ENCODE measurements at places on chromosomes 3 and 15.
A peak's percentile ranks its signal among the peaks of the same experiment; 100 is the strongest.

GRCh38 chr3:149575213-149575960 is 82.4 kb downstream of the WWTR1 start:
- peak; percentile 21 for DNase-seq

- no peak for DNase-seq
Measured at GRCh38 chr15:41792000-41792637, 17.8 kb downstream of the MAPKBP1 start.

DNA sequence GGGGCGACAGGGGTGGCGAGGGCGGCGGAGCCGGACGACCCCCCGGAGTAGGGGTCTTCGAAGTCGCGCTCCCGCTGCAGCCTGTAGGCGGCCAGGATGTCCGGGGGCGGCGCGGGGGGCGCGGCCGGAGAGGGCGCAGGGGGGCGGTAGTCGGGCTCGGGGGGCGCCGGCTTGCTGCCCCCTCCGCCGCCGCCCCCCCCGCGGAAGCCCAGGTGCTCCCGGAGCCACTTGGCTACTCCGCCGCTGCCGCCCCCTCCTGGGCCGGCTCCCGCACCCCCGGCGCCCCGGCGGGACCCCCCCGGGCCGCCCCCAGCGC is 230 bp downstream of the SHF start:
- no peak for DNase-seq

- no peak for DNase-seq
Measured at GRCh38 chr3:97510795-97511194, 253.8 kb upstream of the ARL6 start.

GRCh38 chr3:171777596-171777995 is 32.7 kb downstream of the PLD1 start:
- no peak for DNase-seq

- no peak for DNase-seq
Measured at GRCh38 chr3:2268779-2269178, 170.1 kb downstream of the CNTN4 start.

DNA sequence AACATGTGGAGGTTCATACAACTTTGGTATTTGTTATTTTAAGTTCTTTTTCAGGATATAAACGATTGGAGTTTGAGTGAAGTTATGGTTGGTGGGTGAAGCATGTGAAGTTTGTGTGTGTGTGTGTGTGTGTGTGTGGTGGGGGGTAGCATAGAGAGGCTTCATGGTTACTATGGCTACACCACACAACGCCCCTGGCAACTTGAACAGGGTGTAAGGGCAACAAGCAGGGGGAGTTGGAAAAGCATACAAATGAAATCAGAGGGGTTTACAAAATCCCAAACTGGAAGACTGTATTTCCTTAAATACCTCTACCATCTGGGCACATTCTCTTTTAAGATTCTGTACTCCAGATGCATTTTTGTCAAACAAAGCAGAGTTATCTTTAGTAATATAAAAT is 207.5 kb downstream of the SV2B start:
- DNase-seq = no peak

GRCh38 chr3:171122240-171122639 is 95.7 kb upstream of the SLC2A2 start:
- no peak for DNase-seq

DNA sequence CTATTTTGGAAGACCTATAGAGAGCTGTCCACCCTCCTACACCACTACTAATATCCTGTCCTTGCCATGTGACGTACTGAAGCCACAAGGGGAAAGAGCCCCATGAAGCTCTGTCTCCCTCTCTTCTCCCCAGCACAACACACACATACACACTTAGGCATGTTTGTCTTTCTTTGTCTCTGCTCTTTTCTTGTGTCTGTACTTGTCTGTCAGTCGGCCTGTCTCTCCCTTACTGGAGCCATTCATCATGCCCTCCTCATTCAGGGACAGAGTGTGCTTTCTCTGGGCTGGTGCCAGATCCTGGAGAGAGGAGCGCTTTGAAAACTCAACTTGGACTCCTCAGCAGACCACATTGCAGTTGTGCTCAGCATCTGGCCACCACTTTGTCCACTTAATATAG is 47.6 kb downstream of the PSMD6 start:
- DNase-seq = no peak

GRCh38 chr3:134897391-134898141 is 102.5 kb downstream of the EPHB1 start:
- DNase-seq = no peak

DNA sequence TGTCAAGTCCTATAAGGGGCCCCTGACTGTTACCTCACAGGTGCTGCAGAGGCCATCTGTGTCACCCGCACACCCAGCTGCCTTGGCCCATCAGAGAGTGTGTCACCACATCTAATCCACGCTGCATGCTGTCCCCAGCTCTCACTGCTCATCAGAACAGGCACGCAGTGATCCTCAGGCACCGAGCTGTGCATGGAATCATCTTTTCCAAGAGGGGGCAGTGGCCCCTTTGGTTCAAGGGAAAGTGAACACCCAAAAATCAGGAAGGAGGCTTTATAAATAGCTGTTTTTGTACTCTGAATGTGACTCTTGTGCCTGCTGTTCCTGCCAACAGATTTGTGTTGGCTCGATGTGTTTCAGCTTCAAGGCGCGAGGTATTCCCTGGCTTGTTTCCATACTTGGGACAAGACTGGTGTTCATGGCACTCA is 110.3 kb upstream of the ETV5 start:
- no peak for DNase-seq

DNA sequence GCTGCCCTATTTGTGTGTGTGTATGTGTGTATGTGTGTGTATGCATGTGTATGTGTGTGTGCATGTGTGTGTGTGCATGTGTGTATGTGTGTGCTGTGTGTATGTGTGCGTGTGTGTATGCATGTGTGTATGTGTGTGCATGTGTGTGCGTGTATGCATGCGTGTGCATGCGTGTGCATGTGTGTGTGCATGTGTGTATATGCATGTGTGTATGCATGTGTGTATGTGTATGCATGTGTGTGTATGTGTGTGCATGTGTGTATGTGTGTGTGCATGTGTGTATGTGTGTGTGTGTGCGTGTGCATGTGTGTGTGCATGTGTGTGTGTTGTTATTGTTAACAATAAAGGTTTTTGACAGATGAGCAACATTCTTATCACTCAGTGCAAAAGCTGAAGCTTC is 110.8 kb upstream of the HES1 start:
- no peak for DNase-seq

- no peak for DNase-seq
Measured at GRCh38 chr3:32078085-32078634, 28.3 kb upstream of the GPD1L start.

DNA sequence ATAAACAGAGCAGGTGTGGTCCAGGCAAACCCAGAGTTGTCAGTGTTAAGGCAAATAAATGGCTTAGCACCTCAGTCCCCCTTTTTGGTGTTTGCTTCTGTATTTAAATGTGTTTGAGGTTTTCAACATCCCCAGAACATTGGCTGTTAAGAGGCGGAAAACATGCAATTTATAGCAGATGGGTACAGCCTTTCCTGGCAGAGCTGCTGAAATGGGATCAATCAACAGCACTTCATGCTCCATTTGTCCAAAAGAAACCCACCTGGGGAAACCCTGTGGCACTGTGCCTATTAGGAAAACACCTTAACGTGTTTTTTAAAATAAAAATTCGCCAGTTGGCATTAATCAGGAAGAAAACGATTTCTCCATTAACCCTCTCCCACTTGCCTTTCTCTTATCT is 135.4 kb downstream of the MCTP2 start:
- no peak for DNase-seq

GRCh38 chr15:33454996-33455395 is 144.2 kb downstream of the RYR3 start:
- no peak for DNase-seq

DNA sequence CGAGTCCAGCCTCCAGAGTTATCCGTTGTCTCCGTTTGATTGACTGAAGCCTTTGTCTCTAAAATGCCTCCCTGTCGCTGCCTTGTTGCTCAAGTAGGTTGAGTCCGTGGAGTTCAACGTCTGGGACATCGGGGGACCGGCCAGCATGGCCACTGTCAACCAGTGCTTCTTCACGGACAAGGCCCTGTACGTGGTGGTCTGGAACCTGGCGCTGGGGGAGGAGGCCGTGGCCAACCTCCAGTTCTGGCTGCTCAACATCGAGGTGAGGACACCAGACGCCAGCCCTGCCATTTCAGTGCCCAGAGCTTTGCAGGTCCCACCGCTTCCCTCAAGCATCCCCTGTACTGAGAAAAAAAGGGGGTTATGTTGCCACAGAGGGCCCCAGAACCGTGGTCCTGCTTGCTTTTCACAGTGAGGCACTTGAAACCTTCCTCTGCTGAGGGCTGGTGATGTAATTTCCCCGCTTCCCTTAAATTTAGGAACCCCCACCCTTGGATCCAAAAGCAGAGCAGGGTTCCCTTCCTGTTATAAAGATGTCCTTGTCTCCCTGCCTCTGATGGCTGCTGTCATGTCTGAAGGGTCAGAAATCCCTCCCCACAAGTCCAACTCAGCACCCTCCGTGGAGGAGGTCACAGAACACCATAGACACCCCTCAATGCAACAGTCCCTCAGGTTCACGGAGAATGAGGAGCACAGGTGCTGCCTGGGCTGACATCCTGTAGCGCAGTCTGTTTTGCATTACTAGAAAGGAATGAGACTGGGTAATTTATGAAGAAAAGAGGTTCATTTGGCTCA is 105.7 kb downstream of the LRRK1 start:
- DNase-seq = no peak

DNA sequence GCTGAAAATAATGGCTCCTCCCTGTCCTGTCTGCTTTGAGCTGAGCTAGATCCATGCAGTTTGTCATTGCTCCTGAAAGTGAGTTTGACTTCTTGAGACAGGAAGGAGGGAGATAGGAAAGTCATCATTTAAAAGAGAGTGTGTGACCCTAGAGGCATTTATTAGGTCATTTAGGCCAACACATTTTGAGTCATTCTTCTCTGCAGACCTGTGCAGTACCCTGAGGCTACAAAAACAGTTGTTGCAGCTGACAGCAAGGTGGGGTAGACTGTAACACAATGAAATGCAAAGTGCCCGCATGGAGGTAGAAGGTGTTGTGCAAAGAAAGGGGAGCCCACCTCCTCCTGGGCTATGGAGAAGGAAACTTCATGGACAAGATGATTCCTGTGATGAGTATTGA is 102.8 kb upstream of the PFN2 start:
- no peak for DNase-seq

DNA sequence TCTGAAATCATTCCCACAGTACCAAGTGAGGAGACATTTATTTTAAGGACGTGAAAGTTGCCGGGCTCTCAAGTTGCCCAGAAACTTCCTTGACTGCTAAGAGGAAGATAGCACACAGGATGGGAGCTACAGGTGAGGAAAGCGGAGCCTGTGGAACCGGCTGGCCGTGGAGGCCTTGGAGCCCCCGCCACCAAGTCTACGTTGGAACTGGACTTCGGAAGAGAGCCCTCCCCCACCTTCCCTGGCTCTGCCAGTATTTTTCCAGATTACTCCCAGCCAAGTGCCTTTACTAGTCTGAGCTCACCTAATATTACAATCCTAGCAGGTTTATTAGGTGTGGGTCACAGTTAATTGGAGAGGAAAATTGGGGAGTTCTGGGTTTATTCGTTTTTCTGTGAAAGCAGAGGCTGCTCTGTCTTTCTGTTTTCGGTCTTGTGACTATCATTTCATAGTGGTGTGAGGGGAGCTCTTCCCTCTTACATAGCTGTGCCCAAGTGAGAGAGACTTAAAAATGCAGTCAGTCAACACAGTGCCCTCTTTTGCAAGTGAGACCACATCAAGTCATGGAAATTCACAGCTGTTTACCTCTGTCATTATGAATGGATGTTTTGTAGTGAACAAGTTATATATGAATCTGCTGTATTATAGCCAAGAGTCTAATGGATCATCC is 6.8 kb downstream of the BOC start:
- no peak for DNase-seq

- DNase-seq = peak; percentile 59
Measured at GRCh38 chr3:126350502-126351085, 6.6 kb downstream of the KLF15 start.

GRCh38 chr15:46344915-46345314 is 710.1 kb downstream of the SQOR start:
- DNase-seq = no peak

DNA sequence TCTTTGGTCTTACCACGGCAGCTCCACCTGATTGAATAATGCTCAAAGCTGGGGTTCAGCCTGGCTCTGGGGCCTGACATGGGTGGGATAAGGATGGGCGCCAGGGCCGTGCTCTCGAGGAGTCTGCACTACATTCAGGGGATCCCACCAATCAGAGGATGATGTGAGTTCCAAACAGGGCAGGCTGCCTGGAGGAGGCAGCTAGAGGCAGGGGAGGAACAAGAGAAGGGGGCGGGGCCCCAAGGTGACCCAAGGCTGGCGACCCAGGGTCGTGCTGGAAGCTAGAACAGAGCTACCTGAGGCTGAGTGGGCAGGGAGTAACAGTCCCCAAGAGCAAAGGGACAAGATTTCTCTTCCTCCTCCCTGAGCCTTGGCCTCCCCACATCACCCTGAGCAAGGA is 56.1 kb downstream of the PCSK6 start:
- no peak for DNase-seq

Data from ascending aorta (tissue), 2 donors.